Lower leg skin (tissue), 4 donors: ENCODE measurements at places on chromosomes 2 and 18.

GRCh38 chr2:84925724-84926376 lies 20.4 kb downstream of the TMSB10 start:
- DNase-seq, result peak; percentile 94

- no peak for DNase-seq
These were observed 65.0 kb upstream of the BOD1L2 start for GRCh38 chr18:57081899-57082298.

GRCh38 chr2:38174131-38174530 lies 98.2 kb upstream of the CYP1B1 start:
- no peak for DNase-seq

GRCh38 chr2:88683160-88684021 lies 8.1 kb upstream of the RPIA start:
- DNase-seq, result no peak

GRCh38 chr2:74599676-74600075 lies 45.2 kb downstream of the DOK1 start:
- no peak for DNase-seq

DNA sequence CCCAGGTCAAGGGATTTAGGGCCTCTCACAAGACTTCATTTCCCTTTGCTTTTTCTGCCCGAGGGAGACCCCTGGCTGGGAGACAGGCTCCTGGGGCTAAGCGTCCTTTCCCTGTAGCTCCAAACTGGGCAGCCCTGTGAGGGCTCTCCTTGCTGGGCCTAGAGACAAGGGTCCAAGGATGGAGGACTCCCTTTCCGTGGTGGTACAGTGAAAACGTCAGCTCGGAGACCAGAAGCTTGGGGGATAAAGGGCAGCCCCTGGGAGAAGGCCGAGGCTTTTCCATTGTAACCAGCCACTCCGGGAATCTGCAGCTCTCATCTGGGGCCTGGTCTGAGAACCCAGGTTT lies 2.3 kb downstream of the SIX2 start:
- DNase-seq, result peak; percentile 58

- DNase-seq, result no peak
These were observed 160.0 kb downstream of the PHLPP1 start for GRCh38 chr18:62875323-62875722.

- DNase-seq, result no peak
These were observed 102.9 kb downstream of the KLHL29 start for GRCh38 chr2:23487735-23488492.
